ENCODE measurements at places on chromosomes 1 and 21. TPM values are rescaled to one million over a fixed set of nuclear protein-coding genes. Genes with fewer than 3 reads are reported as not detected.

- no peak for DNase-seq
Measured at GRCh38 chr1:233879841-233880240, 24.6 kb upstream of the SLC35F3 start.

- DNase-seq, result no peak
Measured at GRCh38 chr1:71270394-71270915, 189.6 kb upstream of the ZRANB2 start.

DNA sequence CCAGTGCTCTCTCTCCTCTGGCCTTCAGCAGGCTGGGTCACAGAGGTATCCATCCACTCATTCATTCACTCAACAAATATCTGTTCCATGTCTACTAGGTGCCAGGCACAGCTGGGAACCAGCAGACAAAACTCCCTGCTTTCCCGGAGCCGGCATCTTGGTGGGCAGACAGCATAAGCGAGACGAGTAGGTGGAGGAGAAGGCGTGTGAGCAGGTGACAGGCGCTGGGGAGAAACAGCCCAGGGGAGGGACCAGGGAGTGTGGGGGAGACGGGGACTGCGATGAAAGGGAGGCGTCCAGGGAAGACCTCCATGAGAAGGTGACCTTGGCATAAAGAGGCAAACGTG lies 11.0 kb upstream of the KCNAB2 start:
- no peak for DNase-seq

GRCh38 chr1:173063171-173063570 lies 12.4 kb upstream of the TNFSF18 start:
- peak; percentile 8 for DNase-seq

The PNRC2 gene
- 155 TPM for total RNA-seq

The TBX15 gene
- 88.8 TPM for total RNA-seq

The F13B gene
- total RNA-seq, result not detected

- DNase-seq, result no peak
Measured at GRCh38 chr21:14686466-14687267, 140.6 kb upstream of the SAMSN1 start.

DNA sequence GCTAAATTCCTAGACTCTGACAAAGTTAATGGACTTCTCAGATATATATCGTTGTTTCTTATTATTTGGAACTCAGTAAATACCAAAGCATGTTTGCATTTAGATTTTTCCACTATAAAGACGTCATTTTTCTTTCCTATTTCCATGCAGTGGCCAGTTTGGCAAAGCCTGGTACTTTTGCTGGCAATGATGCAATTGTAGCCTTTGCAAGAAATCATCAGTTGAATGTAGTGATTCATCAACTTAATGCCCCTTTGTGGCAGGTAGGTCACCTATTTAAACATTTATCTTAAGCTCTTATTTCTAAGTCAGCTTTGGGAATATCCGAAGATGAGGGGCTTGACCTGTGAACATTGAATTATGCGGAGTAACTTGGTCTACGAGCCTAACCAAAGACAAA lies 12.0 kb downstream of the OTUD3 start:
- DNase-seq, result no peak

GRCh38 chr1:184775329-184775728 lies 20.7 kb upstream of the EDEM3 start:
- no peak for DNase-seq

The PDZK1 gene
- total RNA-seq, result not detected

DNA sequence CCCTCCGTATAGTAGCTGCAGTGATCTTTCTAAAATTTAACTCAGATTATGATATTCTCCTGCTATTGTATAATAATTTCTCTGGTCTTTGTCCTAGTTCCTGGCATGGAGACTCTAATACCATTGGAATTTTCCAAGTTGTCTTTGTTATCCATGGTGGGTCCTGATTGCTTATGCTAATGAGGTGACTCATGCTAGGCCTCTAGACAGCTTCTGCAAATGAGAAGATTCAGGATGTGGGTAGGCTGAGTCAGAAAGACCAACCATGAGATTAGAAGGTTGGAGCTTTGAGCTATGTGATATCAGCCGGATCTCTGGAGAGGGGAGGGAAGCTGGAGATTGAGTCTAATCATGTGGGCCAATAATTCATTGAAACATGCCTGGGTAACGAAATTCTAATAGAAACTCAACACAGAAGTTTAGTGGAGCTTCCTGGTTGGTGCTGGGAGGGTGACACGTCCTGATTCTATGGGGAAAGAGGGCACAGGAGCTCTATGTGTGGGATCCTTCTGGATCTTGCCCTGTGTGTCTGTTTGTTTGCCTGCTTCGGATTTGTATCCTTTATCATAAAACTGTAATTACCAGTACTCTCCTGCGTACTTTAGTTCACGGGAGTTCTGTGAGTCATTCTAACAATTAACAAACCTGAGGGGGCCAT lies 73.2 kb upstream of the CNIH3 start:
- no peak for DNase-seq

DNA sequence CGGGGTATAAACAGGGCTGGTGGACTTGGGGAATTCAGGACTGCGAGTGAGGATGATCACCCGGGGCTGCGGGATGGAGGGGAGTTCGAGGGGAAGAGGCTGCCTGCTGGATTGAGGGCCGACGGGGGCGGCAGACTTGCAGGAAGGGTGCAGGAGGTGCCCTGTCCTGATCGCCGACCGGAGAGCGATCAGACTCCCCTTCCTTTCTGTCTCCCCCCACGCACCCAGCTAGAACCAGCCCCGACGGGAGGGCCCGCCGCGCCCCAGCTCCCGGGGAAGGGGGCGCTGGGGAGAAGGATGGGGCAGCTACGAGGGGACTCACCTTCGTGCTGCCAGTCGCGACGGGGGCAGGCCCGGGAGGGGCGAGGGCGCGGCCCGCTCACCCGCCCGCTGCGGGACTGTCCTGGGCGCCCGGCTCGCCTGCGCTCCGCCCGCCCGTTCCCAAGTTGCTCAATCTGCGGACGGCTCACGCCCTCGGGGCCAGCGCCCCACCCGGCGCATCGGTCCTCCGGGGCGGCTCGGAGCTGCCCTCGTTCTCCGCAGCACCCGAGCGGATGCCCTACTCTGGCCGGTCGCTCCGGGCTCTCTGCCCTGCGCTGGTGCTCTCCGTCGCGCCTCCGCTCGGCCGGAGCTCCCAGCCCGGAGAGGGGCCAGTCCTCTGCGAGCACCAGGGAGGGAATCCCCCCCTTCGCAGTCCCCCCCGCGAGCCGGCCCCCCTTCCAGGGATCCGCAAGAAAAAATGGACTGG lies at the start of gene RSPO1:
Gene RSPO1, minus strand, starts transcription at position 649 of the 748 bp plus-strand sequence. CDS start 5,231 bp downstream, outside the sequence.
- peak; percentile 38 for DNase-seq

The KRTAP10-4 gene
- not detected for total RNA-seq

The HPDL gene
- total RNA-seq, result 0.21 TPM

- no peak for DNase-seq
Measured at GRCh38 chr21:43362915-43363314, 64.0 kb downstream of the SIK1 start.

GRCh38 chr1:193538003-193538354 lies 351.6 kb upstream of the B3GALT2 start:
- DNase-seq, result no peak

- no peak for DNase-seq
Measured at GRCh38 chr1:247385283-247385682, 30.7 kb upstream of the NLRP3 start.

DNA sequence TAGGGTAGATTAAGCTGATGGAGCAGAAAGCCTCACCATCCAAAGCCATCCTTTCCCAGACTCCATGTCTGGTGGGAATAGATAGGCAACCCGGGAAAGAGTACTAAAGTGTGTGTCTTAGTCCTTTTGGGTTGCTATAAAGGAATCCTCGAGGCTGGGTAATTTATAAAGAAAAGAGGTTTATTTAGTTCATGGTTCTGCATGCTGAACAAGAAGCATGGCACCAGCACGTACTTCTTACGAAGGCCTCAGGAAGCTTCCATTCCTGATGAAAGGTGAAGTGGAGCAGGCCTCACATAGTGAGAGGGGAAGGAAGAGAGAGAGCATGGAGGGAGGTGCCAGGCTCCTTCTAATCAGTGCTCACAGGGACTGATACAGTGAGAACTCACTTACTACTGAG lies 6.2 kb upstream of the SLC37A1 start:
- DNase-seq, result no peak

- DNase-seq, result peak; percentile 54
Measured at GRCh38 chr1:21251773-21252471, 38.3 kb downstream of the ECE1 start.

- peak; percentile 21 for DNase-seq
Measured at GRCh38 chr21:45846373-45847160, 135.0 kb upstream of the COL6A1 start.

DNA sequence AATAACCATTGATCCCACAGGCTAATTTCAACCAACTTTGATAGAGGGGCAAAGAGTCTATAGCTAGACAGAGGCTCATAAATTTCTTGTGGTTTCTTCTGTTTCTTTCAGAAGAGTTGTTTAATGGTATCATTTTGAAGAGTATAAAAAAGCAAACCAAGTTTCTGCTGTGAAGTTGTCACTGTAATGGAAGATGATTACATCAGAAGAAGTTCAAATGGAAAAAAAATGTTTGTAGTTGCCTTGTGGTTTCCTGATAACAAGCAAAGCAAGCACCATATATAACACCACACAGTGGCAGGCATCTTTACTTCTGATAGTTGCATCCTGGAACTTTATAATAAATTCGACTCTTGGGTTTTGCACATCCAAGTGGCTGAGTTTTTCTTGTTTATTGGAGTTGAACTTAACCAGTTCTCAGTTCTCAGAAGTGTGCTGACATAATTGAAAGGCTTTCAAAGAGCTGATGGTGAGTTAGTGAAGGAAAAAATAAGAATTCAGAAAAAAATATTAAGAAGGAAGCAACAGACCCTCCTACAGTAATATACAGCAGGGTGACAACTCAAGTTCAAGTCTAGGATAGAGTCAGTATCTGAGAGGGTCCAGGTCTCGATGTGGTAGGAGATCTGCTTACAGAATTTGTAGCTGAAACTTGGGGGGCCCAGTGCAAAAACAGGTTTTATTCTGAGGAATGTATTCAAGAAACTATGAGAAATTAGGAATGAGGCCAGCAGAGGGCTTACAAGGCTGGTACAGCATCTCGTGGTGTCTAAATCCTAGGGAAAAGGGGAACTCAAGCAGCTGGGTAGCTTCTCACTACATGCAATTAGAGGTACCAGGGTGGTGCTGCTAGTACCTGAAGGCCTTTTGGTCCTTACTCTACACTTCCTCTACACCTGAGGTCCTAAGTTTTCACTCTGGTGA lies 123.5 kb downstream of the CRB1 start:
- no peak for DNase-seq

DNA sequence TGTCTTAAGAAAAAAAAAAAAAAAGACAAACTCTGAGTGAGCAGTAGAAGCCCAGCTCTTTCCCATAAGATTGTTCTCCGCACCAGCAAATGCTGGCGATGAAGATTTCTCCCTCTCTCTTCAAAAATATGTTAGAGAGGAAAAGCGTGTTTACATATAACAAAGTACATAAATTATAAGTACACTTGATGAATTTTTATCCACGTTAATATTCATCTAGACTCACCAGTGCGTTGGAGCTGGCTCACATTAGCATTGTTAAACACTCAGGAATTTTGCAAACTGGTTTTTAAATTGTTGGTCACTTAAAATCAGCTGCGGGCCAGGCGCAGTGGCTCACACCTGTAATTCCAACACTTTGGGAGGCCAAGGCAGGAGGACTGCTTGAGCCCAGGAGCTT lies 56.0 kb downstream of the RUNX3 start:
- no peak for DNase-seq

- DNase-seq, result no peak
Measured at GRCh38 chr21:42582787-42583476, 69.3 kb downstream of the SLC37A1 start.

DNA sequence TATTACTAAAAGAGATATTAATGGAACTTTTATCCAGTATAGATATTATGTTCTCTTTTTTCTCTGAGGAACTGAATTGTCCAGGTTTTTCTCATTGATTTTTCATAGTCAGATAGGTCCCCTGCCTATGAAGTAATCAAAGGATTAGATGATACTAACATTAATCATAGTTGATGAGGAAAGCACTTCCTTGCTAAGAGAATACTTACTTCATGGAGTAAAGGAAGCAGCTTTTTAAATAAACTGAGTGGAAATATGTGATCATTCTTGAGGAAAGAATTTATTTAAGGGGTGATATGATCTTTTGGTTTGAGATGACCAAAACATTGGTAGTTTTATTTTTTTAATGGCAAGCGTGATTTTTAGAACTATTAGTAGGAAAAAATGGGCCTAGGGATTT lies 58.9 kb downstream of the SWT1 start:
- DNase-seq, result no peak

The GJA5 gene
- total RNA-seq, result 15.4 TPM

The ETV3L gene
- not detected for total RNA-seq

The HMCN1 gene
- 24.7 TPM for total RNA-seq

- DNase-seq, result peak; percentile 82
Measured at GRCh38 chr1:226662642-226663326, 76.3 kb downstream of the ITPKB start.

- DNase-seq, result no peak
Measured at GRCh38 chr1:154720328-154721297, 112.6 kb upstream of the ADAR start.

- DNase-seq, result no peak
Measured at GRCh38 chr21:30333736-30334135, 3.8 kb downstream of the KRTAP27-1 start.

The CLCNKA gene
- 0.41 TPM for total RNA-seq

The TNNT2 gene
- total RNA-seq, result 98.3 TPM

DNA sequence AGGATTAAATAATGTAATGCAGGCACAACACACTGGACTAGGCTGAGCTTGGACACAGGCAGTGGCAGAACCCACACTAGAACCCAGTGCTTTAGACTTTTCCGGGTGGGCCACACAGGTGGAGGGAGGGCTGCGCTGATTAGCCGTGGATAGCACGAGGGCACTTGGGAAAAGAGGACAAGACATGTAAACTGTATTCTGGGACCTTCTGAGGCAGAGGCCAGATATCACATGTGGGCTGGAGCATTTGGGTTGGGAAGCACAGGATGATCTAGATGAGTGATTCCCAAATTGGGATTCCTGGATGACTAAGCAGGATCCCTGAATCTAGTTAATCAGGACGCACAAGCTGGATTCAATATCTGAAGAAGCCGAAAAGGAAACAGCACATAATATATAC lies 20.3 kb upstream of the A3GALT2 start:
- DNase-seq, result no peak

The GSTM5 gene
- total RNA-seq, result 4.4 TPM

The DIRAS3 gene
- total RNA-seq, result 10.3 TPM

The HPCA gene
- total RNA-seq, result 0.21 TPM
